ENCODE measurements at places on chromosomes 4 and X. TPM values are rescaled to one million over a fixed set of nuclear protein-coding genes. Genes with fewer than 3 reads are reported as not detected.

The DCAF4L1 gene
- not detected for total RNA-seq

The IGFBP7 gene
- 1,275 TPM for total RNA-seq

The RHOXF2 gene
- total RNA-seq, result not detected

The HAND2 gene
- total RNA-seq, result not detected

The DKK2 gene
- total RNA-seq, result not detected

The RNF212 gene
- not detected for total RNA-seq

The FNIP2 gene
- total RNA-seq, result 20.9 TPM

The SLITRK4 gene
- total RNA-seq, result 2.3 TPM

The UGT2B17 gene
- not detected for total RNA-seq

The ART3 gene
- total RNA-seq, result not detected

The ELOVL6 gene
- 23.8 TPM for total RNA-seq

The DIPK2B gene
- not detected for total RNA-seq

The LDB2 gene
- not detected for total RNA-seq

The CXCL5 gene
- 0.67 TPM for total RNA-seq

The VBP1 gene
- 88.0 TPM for total RNA-seq

The CAPN6 gene
- not detected for total RNA-seq

The C4orf51 gene
- total RNA-seq, result not detected

The VCX3A gene
- total RNA-seq, result not detected

The ESX1 gene
- total RNA-seq, result not detected

The ITGB1BP2 gene
- total RNA-seq, result 1.5 TPM

The SSX2 gene
- 0.32 TPM for total RNA-seq

The KCTD8 gene
- total RNA-seq, result not detected

The ITM2A gene
- total RNA-seq, result not detected

The CRLF2 gene
- total RNA-seq, result not detected

The HMX1 gene
- not detected for total RNA-seq

The KCND1 gene
- total RNA-seq, result 0.24 TPM

The RTL5 gene
- 0.90 TPM for total RNA-seq

The CDS1 gene
- total RNA-seq, result 13.3 TPM

The HSD17B13 gene
- not detected for total RNA-seq

The MED28 gene
- 18.5 TPM for total RNA-seq

The RHOH gene
- total RNA-seq, result 0.24 TPM

The GEMIN8 gene
- total RNA-seq, result 18.7 TPM

The DMP1 gene
- total RNA-seq, result not detected

The AKAP4 gene
- not detected for total RNA-seq

The SMAD1 gene
- total RNA-seq, result 21.5 TPM

The CXCL10 gene
- total RNA-seq, result not detected
